ENCODE measurements at places on chromosomes 5 and 9.

- DNase-seq: no peak
Observed at GRCh38 chr5:58505971-58506640, 14.9 kb downstream of the GAPT start.

DNA sequence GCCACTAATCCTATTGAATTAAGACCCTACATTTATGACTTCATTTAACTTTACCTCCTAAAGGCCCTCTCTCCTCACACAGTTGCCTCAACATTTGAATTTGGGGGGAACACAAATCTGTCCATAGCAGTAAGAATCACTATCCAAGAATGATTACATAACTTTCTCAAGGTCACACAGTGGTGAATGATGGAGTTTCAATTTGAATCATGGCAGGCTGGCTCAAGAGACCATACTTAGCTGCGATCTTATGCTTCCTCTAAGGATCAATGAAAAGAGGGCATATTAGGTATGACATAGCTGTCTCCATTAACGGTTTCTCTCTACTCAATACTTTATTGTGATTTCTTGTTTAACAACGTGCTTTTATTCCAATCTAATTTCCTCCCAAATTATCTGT, 44.1 kb upstream of the PDE4D start:
- DNase-seq: no peak

- peak; percentile 30 for DNase-seq
Observed at GRCh38 chr5:174145821-174146220, 100.3 kb downstream of the NSG2 start.

DNA sequence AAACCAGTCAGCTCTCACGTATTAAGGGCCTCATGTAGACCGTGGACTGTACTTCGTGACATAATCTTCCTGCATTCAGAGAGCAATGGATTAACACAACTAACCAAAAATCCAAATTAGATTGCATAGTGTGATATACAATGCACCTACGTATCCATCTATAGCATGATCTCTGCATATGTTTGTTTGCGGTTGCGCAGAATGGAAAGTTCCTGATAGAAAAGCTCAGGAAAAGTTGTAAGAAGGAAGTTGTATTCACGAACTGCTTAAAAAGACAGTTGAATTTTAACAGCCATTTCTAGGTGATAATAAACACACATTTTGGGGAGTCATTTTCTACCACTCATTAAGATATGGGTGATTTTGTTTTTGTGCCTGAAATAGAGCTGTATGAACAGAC, 869.0 kb downstream of the TLE4 start:
- no peak for DNase-seq

All from fibroblast of skin of right biceps (primary cell).